CD8-positive, alpha-beta memory T cell (primary cell): ENCODE measurements at places on chromosomes 2 and 18. TPM values are rescaled to one million over a fixed set of nuclear protein-coding genes. Genes with fewer than 3 reads are reported as not detected.

LBX2 gene
- total RNA-seq = 0.38 TPM

GALNT13 gene
- not detected for total RNA-seq

SERPINB10 gene
- total RNA-seq = not detected

SALL3 gene
- total RNA-seq = not detected

SETBP1 gene
- 13.9 TPM for total RNA-seq

NDC80 gene
- 41.6 TPM for total RNA-seq

TSHZ1 gene
- total RNA-seq = 17.9 TPM

RUFY4 gene
- not detected for total RNA-seq

MTCL1 gene
- total RNA-seq = 1.0 TPM

VWA3B gene
- not detected for total RNA-seq

SERPINB2 gene
- total RNA-seq = 1.2 TPM

TEX261 gene
- total RNA-seq = 95.4 TPM

B3GNT2 gene
- total RNA-seq = 30.9 TPM

SAG gene
- not detected for total RNA-seq

NOP58 gene
- total RNA-seq = 216 TPM

LBH gene
- total RNA-seq = 121 TPM

SULT1C2 gene
- total RNA-seq = not detected

TMEFF2 gene
- total RNA-seq = not detected

SLC30A3 gene
- 0.33 TPM for total RNA-seq

CD8B2 gene
- 4.5 TPM for total RNA-seq

RBBP8 gene
- 76.9 TPM for total RNA-seq

CHST9 gene
- not detected for total RNA-seq

GYPC gene
- total RNA-seq = 102 TPM

MERTK gene
- 0.88 TPM for total RNA-seq

TTR gene
- total RNA-seq = not detected

EVA1A gene
- not detected for total RNA-seq

NTSR2 gene
- not detected for total RNA-seq
